ENCODE measurements at places on chromosomes 11 and 22. TPM values are rescaled to one million over a fixed set of nuclear protein-coding genes. Genes with fewer than 3 reads are reported as not detected.

Gene CHRNA10
- total RNA-seq: 2.1 TPM

Gene KCNK7
- 2.3 TPM for total RNA-seq

Gene SAA4
- not detected for total RNA-seq

Gene MS4A6E
- total RNA-seq: not detected

Gene KCNC1
- total RNA-seq: 0.13 TPM

Gene ASCL2
- total RNA-seq: not detected

Gene CLP1
- 26.8 TPM for total RNA-seq

Gene C11orf91
- not detected for total RNA-seq

Gene CD3G
- total RNA-seq: not detected

Gene MFNG
- total RNA-seq: not detected

Gene WBP2NL
- total RNA-seq: 0.24 TPM

Gene NCAM1
- 14.3 TPM for total RNA-seq

Gene FGF3
- total RNA-seq: not detected

Gene BACE1-AS
- total RNA-seq: 18.0 TPM

Gene MYO7A
- total RNA-seq: not detected

Gene INS
- not detected for total RNA-seq

Gene C22orf42
- not detected for total RNA-seq

Gene CD151
- total RNA-seq: 123 TPM

Gene NCAPD3
- 120 TPM for total RNA-seq

Gene CUL5
- 62.3 TPM for total RNA-seq

Gene SLN
- 1.1 TPM for total RNA-seq

Gene HPX
- 4.4 TPM for total RNA-seq

Gene H19
- not detected for total RNA-seq

Gene FERMT3
- total RNA-seq: 99.4 TPM

Gene PKP3
- not detected for total RNA-seq

Gene APOA1
- total RNA-seq: 0.43 TPM

Gene OR9Q1
- not detected for total RNA-seq

Gene APOA4
- total RNA-seq: not detected

Gene OR8B3
- not detected for total RNA-seq

Gene PANX3
- total RNA-seq: not detected

Gene BBS1
- 40.5 TPM for total RNA-seq

Gene MRGPRX4
- total RNA-seq: not detected

Gene C1QTNF4
- 0.41 TPM for total RNA-seq

Gene LARGE1
- not detected for total RNA-seq

Gene NEAT1
- 211 TPM for total RNA-seq

Gene STX3
- total RNA-seq: 16.0 TPM

Gene RNH1
- total RNA-seq: 94.6 TPM

Gene JAML
- not detected for total RNA-seq

All from A673 (cell line).